ENCODE measurements at places on chromosomes 16 and 17.

GRCh38 chr16:70712942-70713341 lies 27.1 kb upstream of the MTSS2 start:
- no peak for DNase-seq

DNA sequence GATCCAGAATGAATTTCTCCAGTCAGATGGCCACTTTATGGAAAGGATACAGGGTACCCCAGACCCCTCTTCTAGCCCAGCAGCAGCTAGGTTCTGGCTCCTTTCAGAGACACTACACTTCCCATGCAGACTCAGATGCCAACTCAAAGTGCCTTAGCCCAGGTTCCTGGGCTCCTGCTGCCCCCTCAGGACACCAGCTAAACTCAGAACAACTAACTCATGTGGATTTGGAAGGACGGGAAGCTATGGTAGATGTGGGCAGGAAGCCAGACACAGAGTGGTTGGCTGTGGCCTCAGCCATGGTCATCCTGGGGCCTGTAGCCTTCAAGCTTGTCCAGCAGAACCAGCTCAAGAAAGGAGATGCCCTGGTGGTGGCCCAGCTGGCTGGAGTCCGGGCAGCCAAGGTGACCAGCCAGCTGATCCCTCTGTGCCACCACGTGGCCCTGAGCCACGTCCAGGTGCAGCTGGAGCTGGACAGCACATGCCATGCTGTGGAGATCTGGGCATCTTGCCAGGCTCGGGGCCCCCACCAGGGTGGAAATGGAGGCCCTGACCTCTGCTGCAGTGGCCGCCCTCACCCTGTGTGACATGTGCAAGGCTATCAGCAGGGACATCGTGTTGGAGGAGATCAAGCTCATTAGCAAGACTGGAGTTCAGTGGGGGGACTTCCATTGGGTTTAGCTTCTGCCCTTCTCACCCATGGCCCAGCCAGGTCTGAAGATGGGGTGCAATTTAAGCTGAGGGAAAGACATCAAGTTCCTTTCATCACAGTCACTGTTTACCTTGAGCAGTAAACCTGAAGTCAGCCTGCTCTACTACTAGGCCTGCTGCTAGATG lies 111.8 kb downstream of the N4BP1 start:
- no peak for DNase-seq

DNA sequence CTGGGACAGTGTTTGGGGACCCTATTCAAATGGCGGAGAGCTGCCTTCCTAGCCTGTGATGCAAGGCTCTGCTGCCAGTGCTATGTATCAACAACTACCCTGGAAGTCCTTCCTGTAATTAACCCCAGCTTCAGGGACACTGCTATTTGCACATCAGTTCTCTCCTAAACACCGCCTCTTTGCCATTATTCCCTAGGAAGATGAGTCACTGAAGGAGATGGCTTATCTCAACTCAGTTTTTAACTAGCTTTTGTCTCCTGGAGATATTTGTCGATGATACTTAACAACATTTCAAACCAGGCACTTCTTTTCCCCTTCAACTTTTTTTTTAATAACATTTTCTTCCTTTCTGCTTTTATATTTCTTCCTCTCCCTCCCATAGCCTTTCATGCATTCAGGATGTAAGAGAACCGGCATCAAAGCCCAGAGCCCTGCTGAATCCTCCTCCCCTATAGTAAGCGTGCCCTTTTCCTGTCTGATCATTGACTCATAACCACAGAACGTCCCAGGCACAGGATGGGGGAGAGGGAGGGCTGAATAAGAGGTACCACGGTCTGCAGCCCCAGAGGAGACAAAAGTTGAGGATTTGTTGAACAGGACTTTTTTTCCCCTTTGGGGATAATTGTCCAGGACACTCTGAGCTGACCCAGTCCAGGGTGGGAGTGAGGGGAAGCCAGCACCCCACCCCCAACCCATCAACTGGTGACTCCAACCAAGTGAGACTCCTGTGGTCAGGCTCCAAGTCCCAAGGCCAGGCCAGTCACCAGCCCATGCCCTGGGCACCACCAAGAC lies 387.8 kb upstream of the SALL1 start:
- peak; percentile 8 for DNase-seq

- peak; percentile 42 for DNase-seq
These were observed 16.9 kb downstream of the DOC2B start for GRCh38 chr17:164303-165235.

- no peak for DNase-seq
These were observed at the start of gene BICDL2 for GRCh38 chr16:3036726-3037315. TSS of gene BICDL2 (minus strand) at chr16:3036944. CDS start at chr16:3035496, 1,448 bp downstream.

GRCh38 chr16:30521873-30522641 lies 4.3 kb downstream of the ZNF768 start:
- no peak for DNase-seq

DNA sequence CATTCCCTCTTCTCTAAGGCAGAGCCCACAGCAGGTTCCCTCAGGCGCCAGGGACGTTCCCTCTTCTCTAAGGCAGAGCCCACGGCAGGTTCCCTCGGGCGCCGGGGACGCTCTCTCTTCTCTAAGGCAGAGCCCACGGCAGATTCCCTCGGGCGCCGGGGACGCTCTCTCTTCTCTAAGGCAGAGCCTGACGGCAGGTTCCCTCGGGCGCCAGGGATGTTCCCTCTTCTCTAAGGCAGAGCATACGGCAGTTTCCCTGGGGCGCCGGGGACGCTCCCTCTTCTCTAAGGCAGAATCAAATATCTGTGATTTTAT lies 24.3 kb downstream of the ACSF3 start:
- no peak for DNase-seq
